ENCODE measurements at places on chromosomes 7 and 10.

DNA sequence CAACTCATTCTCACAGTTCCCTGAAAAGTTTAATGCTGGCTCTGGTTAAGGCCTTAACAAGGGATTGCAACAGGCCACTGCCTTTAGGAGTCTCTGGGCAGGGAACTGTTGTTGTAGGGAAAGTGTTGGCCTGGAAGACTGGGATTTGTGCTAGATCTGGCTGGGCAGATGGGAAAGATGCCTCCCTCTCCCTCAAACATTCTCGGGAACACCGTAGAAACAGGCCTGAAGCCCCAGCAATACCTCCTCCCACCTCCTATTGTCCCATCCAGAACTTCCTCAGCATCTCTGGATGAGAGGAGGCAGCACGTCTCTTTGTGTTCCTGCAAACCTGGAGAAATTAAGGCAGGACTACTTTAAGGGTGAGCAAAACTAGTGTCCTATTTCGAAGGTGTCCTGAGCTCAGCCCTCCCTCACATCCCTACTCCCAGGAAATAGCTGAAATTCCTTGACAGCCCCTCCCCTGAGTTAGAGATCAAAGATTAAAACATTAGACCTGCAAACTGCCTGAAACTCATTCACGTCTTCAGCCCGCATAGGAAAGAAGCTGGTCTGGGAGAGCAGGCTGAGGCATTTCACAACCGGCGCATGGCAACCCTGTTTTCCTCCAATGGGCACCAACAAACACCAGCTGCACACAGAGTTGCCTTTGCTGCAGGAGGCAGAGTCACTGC, 10.9 kb upstream of the MAP3K8 start:
- peak overlapping the region; percentile 94 for H3K27ac ChIP-seq
- no peaks in the 10 kb centered on the region for H3K27me3 ChIP-seq
- H3K4me1 ChIP-seq, result peaks cover 41% of the 10 kb centered on the region
- peak; percentile 46 for DNase-seq

- peaks cover 50% of the 10 kb centered on the region for H3K4me1 ChIP-seq
- DNase-seq, result no peak
- peak overlapping the region; percentile 86 for H3K27ac ChIP-seq
- no peaks in the 10 kb centered on the region for H3K27me3 ChIP-seq
Observed at GRCh38 chr10:53025172-53025711, 252.7 kb upstream of the MBL2 start.

GRCh38 chr10:118448744-118449143, 106.6 kb upstream of the FAM204A start:
- peaks cover 4% of the 10 kb centered on the region for H3K4me1 ChIP-seq
- DNase-seq, result no peak
- no peak overlapping the region for H3K4me3 ChIP-seq
- H3K27me3 ChIP-seq, result peaks cover 12% of the 10 kb centered on the region

GRCh38 chr10:97915346-97916131, 65.9 kb downstream of the GOLGA7B start:
- H3K27ac ChIP-seq, result no peak overlapping the region
- H3K4me3 ChIP-seq, result no peak overlapping the region
- DNase-seq, result no peak
- H3K36me3 ChIP-seq, result no peaks in the 10 kb centered on the region
- peaks cover 8% of the 10 kb centered on the region for H3K4me1 ChIP-seq

- DNase-seq, result no peak
- H3K4me1 ChIP-seq, result peaks cover 19% of the 10 kb centered on the region
- H3K27me3 ChIP-seq, result peaks cover 2% of the 10 kb centered on the region
- no peaks in the 10 kb centered on the region for H3K36me3 ChIP-seq
- no peak overlapping the region for H3K4me3 ChIP-seq
Observed at GRCh38 chr10:49356944-49357343, 38.9 kb downstream of the DRGX start.

DNA sequence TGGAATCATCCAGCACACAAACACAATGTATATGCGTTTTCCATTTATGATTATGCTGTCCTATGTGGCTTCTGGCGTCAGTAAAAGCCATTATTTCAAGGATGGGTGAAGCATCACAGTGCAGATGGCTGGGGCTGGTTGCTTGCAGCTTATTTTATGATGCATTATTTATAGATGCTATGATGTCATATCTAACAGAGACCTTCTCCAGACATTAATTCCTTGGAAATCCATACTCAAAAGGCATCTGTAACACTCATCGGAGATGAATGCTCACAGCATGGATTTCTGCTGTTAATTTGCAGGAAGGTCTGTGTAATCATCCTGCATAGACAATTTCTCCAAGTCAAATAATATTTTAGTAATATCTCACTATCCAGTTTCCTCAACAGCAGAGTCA, 7.2 kb downstream of the RGS10 start:
- no peak overlapping the region for H3K4me3 ChIP-seq
- no peak for DNase-seq
- H3K27ac ChIP-seq, result no peak overlapping the region

DNA sequence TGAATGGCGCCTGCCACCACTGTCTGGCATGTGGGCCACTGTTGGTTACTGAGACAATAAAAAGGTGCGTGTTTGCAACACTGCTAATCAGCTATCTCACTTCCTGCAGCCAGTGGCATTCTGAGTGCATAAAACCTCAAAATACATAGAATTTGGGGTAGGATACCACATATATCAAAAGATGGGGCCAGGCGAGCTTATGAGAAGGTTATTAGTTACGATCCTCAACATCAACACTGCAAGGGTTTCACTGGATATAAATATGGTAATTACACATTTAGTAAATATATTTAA, 200.2 kb downstream of the WDR37 start:
- H3K36me3 ChIP-seq, result no peaks in the 10 kb centered on the region
- no peak overlapping the region for H3K4me3 ChIP-seq
- H3K27ac ChIP-seq, result no peak overlapping the region
- peaks cover 11% of the 10 kb centered on the region for H3K4me1 ChIP-seq

DNA sequence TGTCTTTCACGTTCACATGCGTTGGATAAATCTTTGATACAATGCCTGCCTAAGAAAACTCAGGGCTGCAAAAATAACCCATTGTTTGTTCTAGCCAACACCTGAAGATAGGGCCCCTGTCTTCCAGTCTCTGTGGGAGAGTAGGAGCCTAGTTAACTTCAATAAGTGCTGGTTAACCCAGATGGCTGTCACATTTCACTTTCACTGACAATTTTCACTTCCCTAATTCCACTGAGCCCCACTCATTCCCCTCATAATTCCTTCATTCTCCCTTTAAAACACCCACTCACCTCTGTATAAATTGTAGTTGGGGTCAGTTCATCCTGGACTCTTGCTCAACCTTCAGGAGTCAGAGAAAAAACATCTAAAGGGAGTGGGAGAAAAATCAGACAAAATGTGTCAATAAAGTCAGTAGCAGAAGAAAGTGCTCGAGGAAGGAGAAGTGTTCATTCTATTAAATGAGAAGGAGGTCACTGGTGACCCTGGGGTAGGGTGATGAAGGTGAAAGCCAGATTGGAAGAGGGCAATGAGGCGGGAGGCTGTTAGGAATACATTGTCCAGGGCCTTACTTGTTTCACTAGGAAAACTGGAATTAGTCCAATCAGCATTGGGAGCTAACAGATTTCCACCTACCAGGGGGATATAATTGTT, 51.2 kb upstream of the ABI1 start:
- no peaks in the 10 kb centered on the region for H3K27me3 ChIP-seq
- DNase-seq, result no peak
- H3K27ac ChIP-seq, result no peak overlapping the region
- H3K36me3 ChIP-seq, result 0 out of 2 replicates have a peak, but pooled peaks cover under 1% of the 10 kb centered on the region
- no peaks in the 10 kb centered on the region for H3K4me1 ChIP-seq

- peaks cover 6% of the 10 kb centered on the region for H3K4me1 ChIP-seq
- H3K27me3 ChIP-seq, result no peaks in the 10 kb centered on the region
- DNase-seq, result no peak
- H3K4me3 ChIP-seq, result no peak overlapping the region
- H3K36me3 ChIP-seq, result no peaks in the 10 kb centered on the region
- no peak overlapping the region for H3K27ac ChIP-seq
Observed at GRCh38 chr10:122632031-122632430, 67.6 kb downstream of the C10orf120 start.

DNA sequence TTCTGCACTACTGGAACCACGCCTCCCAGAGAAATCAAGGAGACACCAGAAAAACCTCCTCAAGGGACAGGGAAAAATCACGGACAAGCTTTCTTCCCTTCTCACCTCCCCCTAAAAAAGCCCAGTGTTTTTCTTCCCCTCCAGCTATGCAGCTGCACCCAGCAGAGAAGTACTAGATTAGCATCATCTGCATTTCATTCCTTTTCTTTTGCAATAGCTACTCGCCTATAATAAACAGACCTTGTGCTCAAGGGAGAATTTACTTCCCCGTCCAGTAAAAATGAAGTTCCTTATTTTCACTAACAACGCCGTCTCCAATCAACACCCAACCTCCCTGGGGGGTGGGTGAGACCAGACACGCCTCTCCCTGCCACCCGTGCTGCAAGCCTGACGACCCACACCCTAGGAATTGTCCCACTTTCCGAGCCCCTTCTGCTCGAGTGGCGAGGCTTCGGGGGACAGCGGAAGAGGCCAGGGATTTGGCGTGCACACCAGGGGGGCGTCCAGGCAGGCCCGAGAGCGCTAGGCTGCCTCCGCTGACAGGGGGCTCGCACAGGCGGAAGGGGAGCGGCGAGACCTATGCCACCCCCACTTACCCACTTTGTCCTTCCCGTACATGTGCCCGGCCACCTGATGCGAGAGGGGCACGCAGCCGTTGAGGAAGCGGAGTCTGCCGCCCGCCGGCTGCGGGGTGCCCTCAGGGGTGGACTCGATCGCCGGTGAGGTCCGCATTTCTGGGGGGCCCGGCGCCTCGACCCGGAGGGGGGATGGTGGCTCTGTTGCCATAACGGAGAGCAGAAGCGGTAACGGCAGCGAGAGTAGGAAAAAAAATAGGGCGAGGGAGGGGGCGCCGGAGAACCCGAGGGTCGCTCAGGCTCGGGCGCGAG, 625 bp downstream of the IPMK start:
- peak overlapping the region; percentile 90 for H3K27ac ChIP-seq
- H3K27me3 ChIP-seq, result no peaks in the 10 kb centered on the region
- peaks cover 5% of the 10 kb centered on the region for H3K36me3 ChIP-seq
- peak overlapping the region; percentile 95 for H3K4me3 ChIP-seq
